GM23248 (cell line): ENCODE measurements at places on chromosomes 11 and 22. TPM values are rescaled to one million over a fixed set of nuclear protein-coding genes. Genes with fewer than 3 reads are reported as not detected.
A peak's percentile ranks its signal among the peaks of the same experiment; 100 is the strongest.

GRCh38 chr11:62267576-62267975 lies 2.4 kb upstream of the SCGB2A2 start:
- no peaks in the 10 kb centered on the region; the same call in 1 of the 2 replicates for H3K27me3 ChIP-seq
- H3K36me3 ChIP-seq, result no peaks in the 10 kb centered on the region
- no peak for DNase-seq
- no peak overlapping the region for H3K27ac ChIP-seq
- H3K4me1 ChIP-seq, result peaks cover 9% of the 10 kb centered on the region
- no peak overlapping the region for H3K4me3 ChIP-seq

DNA sequence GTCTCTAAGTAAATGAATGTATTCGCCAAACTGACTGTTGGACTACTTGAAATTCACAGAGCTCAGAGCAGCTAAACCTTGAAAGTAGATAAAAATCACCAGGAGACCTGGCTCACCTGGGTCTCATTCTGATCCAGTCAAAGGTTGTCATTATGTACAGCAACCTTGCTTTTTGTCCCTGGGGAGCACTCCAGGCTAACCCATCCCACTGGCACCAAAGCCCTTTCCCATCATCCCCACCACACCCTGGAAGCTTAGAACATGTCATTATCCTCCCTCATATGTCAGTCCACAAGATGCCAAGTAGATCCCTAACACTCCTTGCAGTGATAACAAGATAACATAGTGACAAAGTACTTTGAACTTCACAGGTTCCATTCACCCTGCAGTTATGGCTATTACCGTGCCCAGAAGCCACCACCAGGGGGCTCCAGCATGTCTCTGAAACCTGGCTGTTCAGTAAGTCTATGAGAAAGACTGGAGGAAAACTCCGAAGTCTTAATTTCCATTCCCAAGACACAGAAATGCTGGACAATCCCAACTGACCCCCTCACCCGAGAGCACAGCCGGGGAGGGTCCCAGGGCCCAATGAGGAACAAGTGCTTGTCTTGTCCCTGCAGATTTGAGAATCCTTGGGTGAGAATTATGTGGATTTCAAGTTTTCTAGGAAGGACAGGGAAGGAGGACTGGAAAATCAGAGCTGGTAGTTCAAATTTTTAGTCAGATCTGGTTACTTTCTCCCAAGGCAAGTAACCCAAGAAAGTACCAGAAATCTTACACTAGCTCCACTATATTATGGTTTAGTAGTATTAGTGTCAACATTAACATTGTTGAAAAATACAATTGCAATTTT lies 43.0 kb upstream of the USP47 start:
- peaks cover 3% of the 10 kb centered on the region; the same call in 1 of the 2 replicates for H3K4me1 ChIP-seq
- no peak overlapping the region for H3K4me3 ChIP-seq
- peak; percentile 81 for DNase-seq
- no peak overlapping the region for H3K27ac ChIP-seq
- H3K36me3 ChIP-seq, result no peaks in the 10 kb centered on the region

GRCh38 chr22:19079691-19080090 lies 42.5 kb downstream of the DGCR2 start:
- H3K4me3 ChIP-seq, result no peak overlapping the region
- no peaks in the 10 kb centered on the region for H3K4me1 ChIP-seq
- peaks cover 10% of the 10 kb centered on the region; the same call in 1 of the 2 replicates for H3K36me3 ChIP-seq
- DNase-seq, result no peak
- no peaks in the 10 kb centered on the region for H3K27me3 ChIP-seq

DNA sequence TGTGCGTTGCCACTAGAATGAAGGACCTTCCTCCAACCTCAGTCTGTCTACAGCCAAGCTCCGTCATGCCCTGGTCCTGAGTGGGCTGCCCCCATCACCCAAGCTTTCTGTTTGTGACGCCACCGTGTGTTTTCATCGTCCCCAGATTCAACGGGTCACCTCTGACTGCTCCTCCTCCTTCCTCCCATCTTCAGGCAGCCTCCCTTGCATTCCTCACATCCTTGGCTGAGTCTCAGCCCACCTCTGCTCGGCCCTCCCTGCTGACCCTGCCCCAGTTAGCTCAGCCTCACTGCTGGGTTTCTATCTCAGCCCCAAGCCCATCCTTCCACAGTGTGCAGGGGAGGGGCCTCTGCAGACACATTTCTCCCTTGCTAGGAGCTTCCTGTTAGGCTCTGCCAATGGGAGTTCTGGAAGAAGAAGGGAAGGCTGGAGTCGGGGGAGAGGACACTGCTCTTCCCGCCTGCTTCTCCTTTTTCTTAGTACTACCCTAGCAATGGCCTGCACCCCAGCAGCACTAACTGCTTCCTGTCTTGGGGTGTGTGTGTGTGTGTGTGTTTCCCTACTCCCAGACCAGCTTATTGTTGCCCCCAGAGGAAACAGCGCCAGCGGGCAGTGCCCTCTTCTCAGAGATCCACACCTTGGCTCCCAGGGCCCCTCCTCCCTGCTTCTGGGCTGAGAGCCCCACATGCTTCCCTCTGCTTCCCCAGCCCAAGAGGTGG lies 5.2 kb downstream of the IFT27 start:
- H3K36me3 ChIP-seq, result no peaks in the 10 kb centered on the region
- no peak overlapping the region for H3K4me3 ChIP-seq
- peaks cover 12% of the 10 kb centered on the region for H3K4me1 ChIP-seq

GRCh38 chr11:88697139-88697538 lies 359.6 kb upstream of the CTSC start:
- 0 out of 2 replicates have a peak, but pooled peaks cover 2% of the 10 kb centered on the region for H3K27me3 ChIP-seq
- no peak for DNase-seq
- H3K36me3 ChIP-seq, result no peaks in the 10 kb centered on the region
- H3K4me3 ChIP-seq, result no peak overlapping the region
- H3K4me1 ChIP-seq, result no peaks in the 10 kb centered on the region
- H3K27ac ChIP-seq, result no peak overlapping the region

DNA sequence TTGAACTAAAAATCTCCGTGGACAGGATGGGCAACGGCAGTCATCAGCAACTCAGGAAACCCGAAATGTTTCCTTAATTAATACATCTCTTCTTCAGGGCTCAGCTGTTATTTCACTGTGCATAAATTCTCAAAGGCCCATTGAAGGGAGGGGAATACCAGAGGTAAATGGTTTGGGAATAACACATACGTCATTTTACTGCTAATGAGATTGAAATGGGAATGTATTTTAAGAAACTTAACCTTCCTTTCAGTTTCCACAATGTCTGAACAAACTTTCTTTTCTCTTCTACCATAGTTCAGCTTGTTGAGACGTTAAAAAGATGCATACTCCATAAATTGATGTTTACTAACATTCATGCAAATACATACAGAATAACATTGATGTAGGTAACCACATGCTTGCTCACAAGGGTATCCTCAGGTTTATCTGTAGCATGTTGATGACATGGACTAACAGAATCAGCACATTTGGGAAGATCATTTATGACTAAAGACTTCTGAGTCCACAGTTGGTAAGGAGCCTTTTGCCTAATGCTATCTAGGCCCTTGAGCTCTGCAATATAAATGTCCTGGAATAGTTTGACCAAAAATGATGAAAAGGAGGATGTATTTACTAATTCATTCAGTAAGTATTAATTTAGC lies 7.7 kb upstream of the PRRG4 start:
- DNase-seq, result no peak
- H3K4me3 ChIP-seq, result no peak overlapping the region
- H3K27ac ChIP-seq, result no peak overlapping the region
- H3K4me1 ChIP-seq, result peaks cover 5% of the 10 kb centered on the region; the same call in 1 of the 2 replicates
- no peaks in the 10 kb centered on the region for H3K36me3 ChIP-seq

- peak overlapping the region; percentile 28; the same call in 1 of the 2 replicates for H3K4me3 ChIP-seq
- peaks cover 26% of the 10 kb centered on the region for H3K4me1 ChIP-seq
- no peaks in the 10 kb centered on the region for H3K36me3 ChIP-seq
- H3K27ac ChIP-seq, result peak overlapping the region; percentile 99
- peak; percentile 95 for DNase-seq
Observed at GRCh38 chr11:69588270-69588669, 52.7 kb upstream of the CCND1 start.

GRCh38 chr11:77073328-77074001 lies 6.7 kb downstream of the CAPN5 start:
- H3K36me3 ChIP-seq, result 0 out of 2 replicates have a peak, but pooled peaks cover 2% of the 10 kb centered on the region
- no peaks in the 10 kb centered on the region for H3K27me3 ChIP-seq
- H3K4me3 ChIP-seq, result peak overlapping the region; percentile 45
- peak overlapping the region; percentile 99 for H3K27ac ChIP-seq
- H3K4me1 ChIP-seq, result peaks cover 33% of the 10 kb centered on the region

DNA sequence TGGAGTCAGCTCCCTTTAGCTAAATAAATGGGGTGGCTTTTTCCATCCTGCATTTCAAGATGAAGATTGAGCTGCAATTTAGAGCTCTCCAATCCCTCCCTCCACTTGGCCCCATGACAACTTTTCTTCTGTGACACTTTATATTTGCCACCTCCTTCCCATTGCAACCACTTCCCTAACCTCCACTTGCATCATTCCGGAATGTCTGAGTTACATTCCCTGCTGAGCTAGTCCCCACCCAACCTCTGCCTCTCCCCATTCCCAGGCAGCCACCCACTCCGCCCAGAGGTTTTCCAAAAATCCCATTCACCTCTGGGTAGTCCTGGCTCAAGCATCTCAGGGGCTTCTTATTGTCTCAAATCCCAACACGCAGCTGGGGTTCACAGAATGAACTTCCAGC lies 24.7 kb downstream of the PC start:
- no peak overlapping the region for H3K27ac ChIP-seq
- H3K27me3 ChIP-seq, result no peaks in the 10 kb centered on the region
- peak; percentile 15 for DNase-seq
- H3K4me3 ChIP-seq, result no peak overlapping the region
- no peaks in the 10 kb centered on the region for H3K36me3 ChIP-seq

DNA sequence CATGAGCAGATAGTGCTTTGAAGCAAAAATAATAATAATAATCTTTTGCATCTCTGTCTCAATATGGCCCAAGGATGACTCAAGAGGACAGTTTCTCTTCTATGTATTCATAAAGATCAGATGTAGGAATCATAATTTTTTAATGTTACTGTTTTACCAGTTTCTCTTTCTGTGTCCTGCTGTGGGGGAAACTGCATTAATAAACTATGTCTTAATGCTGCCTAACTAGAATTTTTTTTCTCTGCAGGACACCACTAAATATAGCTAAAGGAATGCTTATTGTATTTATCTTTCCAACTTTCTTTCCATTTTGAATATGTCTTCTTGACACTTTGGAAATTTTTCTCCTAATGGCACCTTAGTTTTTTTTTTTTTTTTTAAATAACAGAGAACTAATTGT lies 6.5 kb downstream of the FJX1 start:
- no peaks in the 10 kb centered on the region for H3K36me3 ChIP-seq
- DNase-seq, result no peak
- H3K4me1 ChIP-seq, result peaks cover 46% of the 10 kb centered on the region
- no peak overlapping the region for H3K27ac ChIP-seq
- no peak overlapping the region for H3K4me3 ChIP-seq

DNA sequence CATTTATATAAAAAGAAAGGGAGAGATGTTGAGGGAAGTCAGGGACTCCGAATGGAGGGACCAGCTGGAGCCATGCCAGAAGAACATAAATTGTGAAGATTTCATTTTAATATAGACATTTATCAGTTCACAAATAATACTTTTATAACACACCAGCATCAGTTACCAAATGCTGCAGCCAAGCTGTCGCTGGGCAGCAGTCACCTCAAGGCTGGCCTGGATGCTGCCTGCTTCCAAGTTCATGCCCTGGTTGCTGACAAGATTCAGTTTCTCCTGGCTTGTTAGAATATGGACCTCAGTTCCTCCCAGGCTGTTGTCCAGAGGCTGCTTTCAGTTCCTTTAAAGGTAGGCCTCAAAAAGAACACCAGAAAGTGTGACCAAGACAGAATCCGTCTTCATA lies 30.8 kb upstream of the ALDH3B2 start:
- H3K4me3 ChIP-seq, result no peak overlapping the region
- H3K27me3 ChIP-seq, result peaks cover 7% of the 10 kb centered on the region; the same call in 1 of the 2 replicates
- H3K36me3 ChIP-seq, result no peaks in the 10 kb centered on the region
- no peaks in the 10 kb centered on the region for H3K4me1 ChIP-seq

DNA sequence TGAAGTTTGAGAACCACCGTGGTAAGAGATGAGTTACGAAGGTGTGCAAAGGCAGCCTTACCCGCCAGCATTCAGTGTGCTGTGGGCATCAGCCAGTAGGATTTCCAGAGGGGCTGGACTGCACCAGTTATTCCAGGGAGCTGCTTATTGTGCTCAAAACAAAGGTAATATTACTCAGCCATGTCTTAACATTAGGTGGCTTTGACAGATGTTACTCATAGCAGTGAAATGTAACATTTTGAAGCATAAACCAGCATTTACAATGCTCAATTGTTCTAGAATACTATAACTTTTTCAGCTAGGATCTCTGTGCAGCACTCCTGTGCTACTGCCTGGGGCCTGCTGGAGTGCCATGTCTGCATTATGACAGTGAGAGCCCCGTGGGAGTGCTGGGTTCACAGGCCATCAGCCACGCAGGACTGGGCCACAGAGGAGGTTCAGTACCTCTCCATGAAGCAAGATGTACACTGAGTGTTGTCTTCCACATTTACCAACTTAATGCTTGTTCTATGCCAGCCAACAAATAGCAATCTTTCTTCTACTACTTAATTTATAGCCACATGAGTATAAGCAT lies 238.1 kb downstream of the CADM1 start:
- no peaks in the 10 kb centered on the region; the same call in 1 of the 2 replicates for H3K27me3 ChIP-seq
- no peak overlapping the region for H3K27ac ChIP-seq
- H3K4me3 ChIP-seq, result no peak overlapping the region
- no peak for DNase-seq

Gene KIAA1671
- 0.51 and 0.76 TPM in 2 replicates for total RNA-seq
